Activated T-helper 1 cell treated with anti-CD3 and anti-CD28 coated beads, Interleukin-2, amount 50 U/mL, for 16 hours (primary cell): ENCODE measurements at places on chromosomes 7 and 10.

GRCh38 chr10:118832241-118832651, 77.5 kb upstream of the CACUL1 start:
- no peak for DNase-seq

GRCh38 chr10:132836832-132837540, 51.0 kb upstream of the NKX6-2 start:
- no peak for DNase-seq

DNA sequence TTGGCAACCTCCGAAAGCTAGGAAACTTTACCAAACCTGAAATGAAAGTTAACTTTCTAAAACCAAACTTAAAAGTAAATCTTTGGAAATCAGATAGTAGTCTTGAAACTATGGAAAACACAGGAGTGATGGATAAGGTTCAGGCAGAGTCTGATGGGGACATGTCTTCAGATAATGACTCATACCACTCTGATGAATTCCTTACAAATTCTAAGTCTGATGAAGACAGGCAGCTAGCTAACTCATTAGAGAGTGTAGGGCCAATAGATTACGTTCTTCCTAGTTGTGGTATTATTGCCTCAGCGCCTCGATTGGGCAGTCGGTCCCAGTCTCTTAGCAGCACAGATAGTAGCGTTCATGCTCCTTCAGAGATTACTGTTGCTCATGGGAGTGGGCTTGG, 45.9 kb downstream of the MCMBP start:
- DNase-seq, result no peak

DNA sequence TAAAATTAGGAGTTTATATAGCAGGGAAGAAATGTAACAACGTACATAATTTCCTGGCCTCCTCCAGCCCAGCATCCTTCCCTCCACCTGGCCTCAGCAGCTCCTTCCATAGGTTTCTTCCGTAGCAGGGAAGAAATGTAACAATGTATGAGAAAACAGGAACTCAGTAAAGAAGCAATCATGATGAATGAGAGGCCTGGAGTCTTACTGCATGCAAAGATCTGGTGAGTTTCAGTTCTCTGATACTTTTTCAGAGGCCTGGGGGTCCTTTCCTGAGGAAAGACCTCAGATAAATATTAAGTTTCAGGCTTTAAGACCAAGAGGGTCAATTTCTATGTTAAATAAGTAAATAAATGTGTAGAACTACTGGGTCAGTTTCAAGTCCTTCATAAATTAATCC, 155.7 kb upstream of the C7orf33 start:
- no peak for DNase-seq

GRCh38 chr7:42159130-42159529, 77.9 kb downstream of the GLI3 start:
- no peak for DNase-seq

- DNase-seq, result no peak
These were observed 31.7 kb downstream of the DYNC1I1 start for GRCh38 chr7:95804052-95804451.

DNA sequence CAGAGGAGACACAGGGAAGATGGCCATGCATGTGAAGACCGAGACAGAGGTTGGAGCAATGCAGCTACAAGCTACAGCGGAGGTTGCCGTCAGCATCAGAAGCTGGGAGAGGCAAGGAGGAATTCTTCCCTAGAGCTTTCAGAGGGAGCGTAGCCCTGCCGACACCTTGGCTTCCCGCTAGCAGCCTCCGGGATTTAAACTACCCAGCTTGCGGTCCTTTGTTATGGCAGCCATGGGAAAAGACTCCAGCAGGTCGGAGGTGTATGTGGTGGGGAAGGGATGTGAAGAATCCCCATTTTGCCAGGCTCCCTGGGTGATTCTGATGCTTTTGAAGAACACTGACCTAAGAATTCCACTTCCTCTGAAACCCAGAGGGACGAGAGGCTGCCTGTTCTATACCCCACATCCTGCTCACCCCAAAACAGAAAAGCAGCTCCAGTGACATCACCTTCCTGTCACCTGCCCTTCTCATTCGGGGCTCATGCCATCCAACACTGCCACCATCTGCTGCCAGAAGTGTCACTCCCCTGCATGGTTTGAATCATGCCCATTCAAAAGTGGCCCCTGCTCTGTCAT, 3.3 kb upstream of the SEPHS1 start:
- no peak for DNase-seq

- no peak for DNase-seq
These were observed 168.6 kb downstream of the NRP1 start for GRCh38 chr10:33165911-33166310.

- no peak for DNase-seq
These were observed 824.9 kb downstream of the TNS3 start for GRCh38 chr7:46756996-46757395.

- no peak for DNase-seq
These were observed 285.4 kb upstream of the MKI67 start for GRCh38 chr10:128411643-128412042.
